T-helper 9 cell (primary cell): ENCODE measurements at places on chromosomes 7 and 10.
A peak's percentile ranks its signal among the peaks of the same experiment; 100 is the strongest.

DNA sequence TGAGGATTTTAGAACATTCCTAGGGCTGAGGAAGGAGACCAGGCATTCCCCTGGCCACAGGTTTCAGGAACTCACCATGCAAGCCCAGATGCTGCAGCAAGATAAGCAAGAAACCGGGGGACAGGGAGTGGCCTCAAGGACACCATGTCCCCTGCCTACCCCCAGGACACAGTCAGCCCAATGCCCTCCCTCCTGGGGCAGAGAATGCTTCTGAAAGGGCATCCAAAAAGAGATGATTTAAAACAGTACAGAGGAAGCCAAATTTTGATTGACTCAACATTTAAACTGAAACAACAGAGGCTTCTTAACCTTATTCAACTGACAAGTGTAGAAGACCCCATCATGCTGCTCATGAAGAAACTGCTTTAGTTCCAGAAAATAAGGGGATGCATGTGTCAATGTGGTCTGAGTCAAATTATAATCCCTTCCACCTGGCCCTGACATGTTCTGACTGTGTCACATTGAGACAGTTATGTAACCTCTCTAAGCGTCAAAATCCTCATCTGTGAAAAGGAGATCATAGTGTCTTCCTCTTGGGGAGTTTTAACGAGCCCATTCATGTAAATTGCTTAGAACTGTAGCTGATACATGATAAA is 60.0 kb downstream of the ICA1 start:
- DNase-seq = no peak

DNA sequence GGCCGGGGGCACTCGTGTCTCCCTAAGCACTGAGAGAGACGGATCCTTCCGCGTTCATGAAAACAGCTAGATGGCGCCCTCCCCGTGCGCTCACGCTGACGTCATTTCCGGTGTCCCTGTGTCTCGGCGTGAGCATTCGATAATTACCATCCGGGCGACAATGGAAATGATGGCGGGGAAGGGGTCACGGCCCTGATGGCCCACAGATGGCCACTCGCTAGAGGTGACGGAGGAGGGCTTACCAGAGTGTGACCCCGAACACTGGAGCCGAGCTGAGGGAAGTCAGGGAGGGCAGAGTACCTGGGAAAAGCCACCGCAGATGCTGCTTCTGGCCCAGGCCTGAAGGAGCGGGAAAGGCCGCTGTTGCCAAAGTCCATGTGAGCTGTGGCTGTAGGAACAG is 222.9 kb downstream of the TCERG1L start:
- no peak for DNase-seq

- DNase-seq = no peak
Observed at GRCh38 chr10:131923038-131923756, 22.4 kb downstream of the PPP2R2D start.

GRCh38 chr7:29924684-29925083 is 64.9 kb downstream of the SCRN1 start:
- no peak for DNase-seq

GRCh38 chr10:26378861-26379294 is 59.3 kb upstream of the APBB1IP start:
- no peak for DNase-seq

DNA sequence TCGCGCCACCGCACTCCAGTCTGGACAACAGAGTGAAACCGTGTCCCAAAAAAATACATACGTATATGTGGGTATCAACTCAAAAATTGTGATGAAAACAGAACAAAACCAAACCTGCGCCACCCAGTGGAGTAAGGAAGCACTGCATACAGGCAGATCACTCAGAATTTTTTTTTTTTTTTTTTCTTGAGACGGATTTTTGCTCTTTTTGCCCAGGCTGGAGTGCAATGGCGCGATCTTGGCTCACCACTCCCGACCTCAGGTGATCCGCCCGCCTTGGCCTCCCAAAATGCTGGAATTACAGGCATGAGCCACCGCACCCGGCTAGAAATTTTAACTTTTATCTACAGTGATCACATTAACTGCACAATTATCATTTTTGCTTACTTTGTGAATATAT is 9.1 kb upstream of the TMEM236 start:
- peak; percentile 65 for DNase-seq

GRCh38 chr7:18472161-18472483 is 23.4 kb upstream of the HDAC9 start:
- no peak for DNase-seq

- DNase-seq = peak; percentile 79
Observed at GRCh38 chr7:100852048-100852872, at the start of gene SLC12A9. Gene SLC12A9 (plus strand): TSS chr7:100852713. CDS start chr7:100854198, 1,485 bp downstream.

DNA sequence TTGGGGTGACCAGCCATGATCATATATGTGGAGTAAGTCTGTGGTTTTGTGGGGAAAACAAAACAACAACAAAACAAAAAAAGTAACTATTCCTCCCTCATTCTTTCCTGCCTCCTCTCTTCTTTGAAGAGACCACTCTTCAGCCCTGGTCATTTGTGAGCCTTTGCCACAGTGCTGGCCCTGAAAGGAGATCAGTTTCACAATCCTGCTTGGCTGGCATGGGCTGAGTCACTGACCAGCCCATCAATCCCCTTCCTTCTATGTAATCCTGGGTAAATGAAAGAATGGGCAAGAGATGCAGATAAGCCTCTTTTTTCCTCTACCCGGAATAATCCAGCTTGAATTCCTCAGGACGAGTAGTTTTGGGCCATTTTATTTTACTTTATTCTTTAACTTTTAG is 13.6 kb downstream of the CSTF2T start:
- no peak for DNase-seq

DNA sequence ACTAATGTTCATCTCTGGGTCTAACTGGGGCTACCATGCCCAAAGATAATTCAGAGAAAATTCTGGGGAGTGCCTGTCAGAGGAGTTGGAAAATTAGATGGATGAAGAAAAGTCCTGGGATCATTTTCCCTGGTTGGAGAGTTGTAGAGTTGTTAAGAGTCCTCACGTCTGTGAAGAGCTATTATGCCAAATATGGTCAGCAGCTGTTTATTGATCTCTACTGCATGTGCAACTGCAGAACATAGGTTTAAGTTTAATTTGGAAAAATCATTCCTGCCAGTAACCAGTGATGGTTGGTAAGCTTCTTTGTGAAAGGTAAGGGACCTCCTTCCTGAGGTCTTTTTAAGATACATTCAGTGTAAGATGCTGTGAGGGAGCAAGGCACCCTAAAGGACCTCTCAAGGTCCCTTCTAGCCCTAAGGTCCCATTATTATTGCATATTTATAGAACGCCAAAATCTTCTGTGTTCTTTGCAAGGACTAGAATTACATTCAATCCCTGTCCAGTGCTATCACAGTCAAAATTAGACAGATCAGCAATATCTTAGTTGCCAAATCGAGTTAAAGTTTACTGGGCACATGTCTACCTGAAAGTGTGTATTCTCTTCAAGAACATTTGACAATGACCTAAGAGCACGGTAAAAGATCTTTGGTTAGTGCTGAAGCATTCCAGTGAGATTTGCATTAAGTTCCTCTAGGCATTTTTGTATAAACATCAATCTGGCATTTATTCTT is 62.7 kb downstream of the VTI1A start:
- no peak for DNase-seq

DNA sequence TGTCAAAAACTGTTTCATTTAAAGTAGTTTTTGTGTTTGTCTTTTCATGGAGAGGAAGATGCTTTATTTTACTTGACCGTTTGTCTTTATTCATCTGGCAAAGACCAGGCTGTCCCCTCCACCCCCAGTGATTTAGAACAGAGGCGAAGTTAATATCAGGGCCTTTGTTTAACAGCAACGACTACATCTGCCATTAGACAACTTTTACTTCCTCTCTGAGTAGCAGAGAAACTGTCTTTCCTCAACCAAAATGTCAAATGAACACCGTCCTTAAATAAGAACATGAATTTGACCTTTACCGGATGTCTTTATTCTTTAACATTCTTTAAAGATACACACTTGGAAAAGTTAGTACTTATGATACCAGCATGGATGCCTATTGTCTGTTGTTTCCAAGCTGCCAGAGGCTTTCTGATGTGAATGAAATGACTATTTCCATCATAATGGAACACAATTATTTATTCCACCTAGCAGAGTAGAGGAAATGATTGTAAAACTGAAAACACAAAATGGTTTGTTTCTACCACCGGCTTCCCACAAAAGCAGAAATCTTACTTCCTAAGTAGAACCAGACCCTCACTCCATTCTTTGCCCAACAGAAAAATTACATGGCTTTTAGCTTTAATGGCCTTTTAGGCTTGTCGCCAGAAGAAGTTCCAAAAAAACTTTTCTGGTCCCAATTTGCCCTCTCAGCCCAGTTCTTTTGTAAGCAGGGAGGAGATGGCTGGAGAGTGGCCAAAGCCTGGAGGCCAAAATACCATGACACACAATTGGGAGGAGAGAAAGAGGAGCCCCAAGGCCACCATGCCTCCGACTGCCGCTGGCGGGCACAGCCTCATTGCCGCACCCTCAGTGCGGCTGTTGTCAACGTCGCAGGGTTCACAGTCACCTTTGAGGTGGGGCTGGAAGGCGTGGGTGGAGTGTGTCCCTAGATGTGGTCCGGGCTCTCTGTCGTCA is 168.5 kb downstream of the TEX36 start:
- DNase-seq = no peak
